ENCODE measurements at places on chromosomes 3 and 15.

DNA sequence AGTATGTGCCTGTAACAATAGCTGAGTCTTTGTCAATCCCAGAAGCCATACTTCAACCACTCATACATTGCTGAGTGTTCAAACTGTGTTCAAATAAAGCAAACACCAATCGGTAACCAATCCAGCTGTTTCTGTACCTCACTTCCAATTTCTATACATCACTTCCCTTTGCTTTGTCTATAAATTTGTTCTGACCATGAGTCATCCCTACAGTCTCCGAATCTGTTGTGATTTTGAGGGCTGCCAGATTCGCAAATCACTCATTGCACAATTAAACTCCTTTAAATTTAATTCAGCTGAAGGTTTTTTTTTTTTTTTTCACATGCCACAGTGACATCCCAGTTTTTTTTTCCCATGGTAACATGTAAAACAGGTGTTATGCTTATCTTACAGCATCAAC lies 870.3 kb downstream of the NAALADL2 start:
- DNase-seq, result no peak

GRCh38 chr3:127669541-127670228 lies 3.1 kb upstream of the ABTB1 start:
- no peak for DNase-seq

DNA sequence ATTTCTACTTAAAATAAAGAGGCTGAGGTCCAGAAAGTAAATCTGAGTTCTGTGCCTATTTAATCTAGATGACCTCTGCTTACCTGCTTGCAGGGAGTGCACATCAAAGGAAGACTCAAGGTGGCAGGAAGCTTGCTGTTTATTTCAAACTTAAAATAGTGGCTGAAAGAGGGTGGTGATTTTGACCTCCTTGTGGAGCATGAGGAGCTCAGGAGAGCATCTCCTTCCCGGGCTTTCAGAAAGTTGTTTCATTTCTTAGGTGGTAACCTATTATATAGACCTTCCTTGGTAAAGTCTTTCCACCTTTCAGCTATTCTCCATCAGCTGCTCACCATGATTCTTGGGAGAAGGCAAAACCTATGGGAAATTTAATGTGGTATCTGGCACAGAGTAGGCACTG lies 494 bp downstream of the GCSAM start:
- DNase-seq, result no peak

DNA sequence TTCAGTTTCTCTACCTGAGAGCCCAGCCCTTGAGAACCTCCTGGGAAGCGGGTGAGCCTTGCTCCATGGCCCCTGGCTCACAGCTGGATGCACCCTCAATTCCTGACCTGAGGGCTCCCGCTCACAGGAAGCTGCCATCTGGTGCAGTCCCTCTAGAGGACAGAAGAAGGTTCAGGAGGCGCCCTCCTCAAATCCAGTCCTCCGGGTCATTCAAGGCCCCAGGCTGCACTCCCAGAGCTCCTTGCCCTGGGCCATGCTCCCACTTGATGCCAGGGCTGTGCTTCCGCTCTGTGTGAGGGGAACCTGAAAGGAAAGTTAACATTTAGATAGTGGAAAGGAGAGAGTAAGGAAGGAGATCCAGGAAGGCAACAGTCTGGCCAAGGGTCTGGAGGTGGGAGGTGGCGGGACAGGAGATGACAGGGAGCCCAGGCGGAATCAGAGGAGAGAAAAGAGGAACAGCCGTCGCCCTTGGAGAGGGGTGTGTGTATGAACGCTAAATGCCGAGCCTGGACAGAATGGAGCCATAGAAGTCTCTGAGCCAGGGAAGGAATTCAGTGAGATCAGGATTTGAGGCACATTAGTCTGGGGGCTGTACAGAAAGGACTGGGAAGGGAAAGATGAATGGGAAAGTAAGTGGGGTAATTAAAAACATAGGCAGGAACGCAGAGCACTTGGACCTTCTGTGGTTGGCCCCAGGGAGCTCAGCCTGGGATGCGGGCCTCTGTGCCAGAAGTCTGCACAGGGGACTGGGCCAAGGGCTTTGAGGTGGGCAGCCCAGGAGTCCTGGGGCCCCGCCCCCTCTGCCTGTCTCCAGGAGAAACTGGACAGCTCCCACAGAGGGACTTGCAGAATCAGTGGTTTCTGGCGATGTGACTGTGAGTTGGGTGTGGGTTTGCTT lies 26.1 kb downstream of the TBC1D21 start:
- DNase-seq, result no peak

DNA sequence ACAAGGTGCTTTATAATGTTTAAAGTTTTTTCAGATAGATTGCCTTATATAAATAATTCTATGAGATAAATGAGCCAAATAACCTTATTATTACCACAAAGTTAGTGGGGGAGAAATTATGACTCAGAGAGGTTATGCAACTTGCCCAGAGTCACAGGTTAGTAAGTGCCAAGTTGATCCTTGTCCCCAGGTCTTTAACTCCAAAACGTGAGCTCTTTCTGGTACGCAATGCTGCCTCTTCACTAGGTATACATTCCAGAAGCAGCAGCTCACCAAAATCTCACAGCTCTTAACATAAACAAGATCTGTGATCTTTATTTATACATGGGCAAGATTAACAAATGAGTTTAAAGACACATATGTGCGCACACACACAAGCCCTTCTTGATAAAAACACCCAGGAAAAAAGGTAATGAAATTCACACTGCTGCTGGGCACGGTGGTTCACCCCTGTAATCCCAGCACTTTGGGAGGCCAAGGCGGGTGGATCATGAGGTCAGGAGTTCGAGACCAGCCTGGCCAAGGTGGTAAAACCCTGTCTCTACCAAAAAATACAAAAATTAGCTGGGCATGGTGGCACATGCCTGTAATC lies 59.8 kb upstream of the NR2F2 start:
- no peak for DNase-seq

DNA sequence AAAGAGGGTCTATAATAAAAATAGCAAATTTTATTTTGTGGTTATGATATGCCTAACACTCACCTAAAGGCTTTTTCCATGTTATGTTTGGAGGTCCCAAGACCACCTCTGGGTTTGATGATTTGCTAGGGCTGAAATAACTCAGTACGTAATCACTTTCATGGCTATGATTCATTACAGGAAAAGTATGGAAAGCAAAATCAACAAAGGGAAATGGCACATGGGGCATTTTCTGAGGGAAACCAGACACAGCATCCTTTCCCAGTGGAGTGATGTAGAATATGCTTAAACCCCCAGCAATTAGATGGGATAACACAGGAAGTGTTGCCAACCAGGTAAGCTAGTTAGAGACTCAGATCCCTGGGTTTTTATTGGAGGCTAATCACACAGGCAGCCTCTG lies 701.6 kb upstream of the CBLB start:
- DNase-seq, result no peak
